ENCODE measurements at places on chromosomes 4 and X. TPM values are rescaled to one million over a fixed set of nuclear protein-coding genes. Genes with fewer than 3 reads are reported as not detected.

The LRP2BP gene
- total RNA-seq, result 0.08 TPM

The SEPTIN11 gene
- total RNA-seq, result 30.9 TPM

The ATP1B4 gene
- total RNA-seq, result not detected

The CNKSR2 gene
- 1.6 TPM for total RNA-seq

The PABPC5 gene
- total RNA-seq, result not detected

The ETDB gene
- not detected for total RNA-seq

The SPATA18 gene
- total RNA-seq, result 4.5 TPM

The LRAT gene
- total RNA-seq, result not detected

The XPNPEP2 gene
- total RNA-seq, result not detected

The PDLIM3 gene
- 0.16 TPM for total RNA-seq

The MAGEB1 gene
- not detected for total RNA-seq

The WWC2 gene
- total RNA-seq, result 15.7 TPM

The XG gene
- 0.08 TPM for total RNA-seq

The TRIM2 gene
- total RNA-seq, result 1.4 TPM

The RTL9 gene
- 0.16 TPM for total RNA-seq

The DACH2 gene
- not detected for total RNA-seq

The ZAR1 gene
- 0.08 TPM for total RNA-seq

The BBS12 gene
- 2.6 TPM for total RNA-seq

The AFF2 gene
- total RNA-seq, result not detected

The CD40LG gene
- total RNA-seq, result not detected

The PCSK1N gene
- total RNA-seq, result 55.7 TPM

The KIT gene
- not detected for total RNA-seq

The CENPVL2 gene
- not detected for total RNA-seq

The ERCC6L gene
- 10.7 TPM for total RNA-seq

The NSUN7 gene
- 0.26 TPM for total RNA-seq

The GABRE gene
- 14.5 TPM for total RNA-seq

The PQBP1 gene
- total RNA-seq, result 102 TPM

The CAPN6 gene
- total RNA-seq, result not detected

The SH3TC1 gene
- total RNA-seq, result 27.1 TPM

The FOXP3 gene
- 0.07 TPM for total RNA-seq

The GABRQ gene
- 0.15 TPM for total RNA-seq

The TRIM75 gene
- not detected for total RNA-seq

The DGKK gene
- total RNA-seq, result not detected

The MAGEA6 gene
- 13.1 TPM for total RNA-seq

The ATOH1 gene
- total RNA-seq, result not detected

The HSFX1 gene
- 0.37 TPM for total RNA-seq

The CXCL8 gene
- total RNA-seq, result 6.0 TPM

The THOC2 gene
- total RNA-seq, result 36.1 TPM

The KLB gene
- total RNA-seq, result 0.14 TPM

The CXCL3 gene
- 3.3 TPM for total RNA-seq

The SPIN2A gene
- 0.12 TPM for total RNA-seq

The GLOD5 gene
- not detected for total RNA-seq

The PDZD4 gene
- 3.7 TPM for total RNA-seq

The FAM47E gene
- total RNA-seq, result 0.10 TPM

The FHDC1 gene
- 0.93 TPM for total RNA-seq

The UCHL1 gene
- total RNA-seq, result 938 TPM

The RAB39B gene
- 0.80 TPM for total RNA-seq

All from A549 treated with AZD2906 at 1 μM for 4 hours (cell line).